ENCODE measurements at places on chromosomes 2 and 18. TPM values are rescaled to one million over a fixed set of nuclear protein-coding genes. Genes with fewer than 3 reads are reported as not detected.
A peak's percentile ranks its signal among the peaks of the same experiment; 100 is the strongest.

GALNT13 gene
- not detected for total RNA-seq

HAAO gene
- total RNA-seq: not detected

PTMA gene
- 380 TPM for total RNA-seq

HTR2B gene
- total RNA-seq: 0.72 TPM

PLGLB2 gene
- total RNA-seq: 0.72 TPM

CACNB4 gene
- total RNA-seq: 0.36 TPM

PUS10 gene
- 5.7 TPM for total RNA-seq

IL37 gene
- total RNA-seq: not detected

MOGAT1 gene
- total RNA-seq: not detected

GPAT2 gene
- total RNA-seq: 0.28 TPM

SLC4A3 gene
- 1.1 TPM for total RNA-seq

GRCh38 chr2:171432206-171432968, 1.4 kb downstream of the METTL8 start:
- H3K36me3 ChIP-seq: no peaks in the 10 kb centered on the region
- H3K27ac ChIP-seq: peak overlapping the region; percentile 53
- H3K4me1 ChIP-seq: peaks cover 9% of the 10 kb centered on the region
- no peak overlapping the region for H3K4me3 ChIP-seq

- no peak overlapping the region for H3K4me3 ChIP-seq
- H3K27ac ChIP-seq: no peak overlapping the region
- H3K4me1 ChIP-seq: no peaks in the 10 kb centered on the region
These were observed 63.7 kb downstream of the COBLL1 start for GRCh38 chr2:164777847-164778461.

DNA sequence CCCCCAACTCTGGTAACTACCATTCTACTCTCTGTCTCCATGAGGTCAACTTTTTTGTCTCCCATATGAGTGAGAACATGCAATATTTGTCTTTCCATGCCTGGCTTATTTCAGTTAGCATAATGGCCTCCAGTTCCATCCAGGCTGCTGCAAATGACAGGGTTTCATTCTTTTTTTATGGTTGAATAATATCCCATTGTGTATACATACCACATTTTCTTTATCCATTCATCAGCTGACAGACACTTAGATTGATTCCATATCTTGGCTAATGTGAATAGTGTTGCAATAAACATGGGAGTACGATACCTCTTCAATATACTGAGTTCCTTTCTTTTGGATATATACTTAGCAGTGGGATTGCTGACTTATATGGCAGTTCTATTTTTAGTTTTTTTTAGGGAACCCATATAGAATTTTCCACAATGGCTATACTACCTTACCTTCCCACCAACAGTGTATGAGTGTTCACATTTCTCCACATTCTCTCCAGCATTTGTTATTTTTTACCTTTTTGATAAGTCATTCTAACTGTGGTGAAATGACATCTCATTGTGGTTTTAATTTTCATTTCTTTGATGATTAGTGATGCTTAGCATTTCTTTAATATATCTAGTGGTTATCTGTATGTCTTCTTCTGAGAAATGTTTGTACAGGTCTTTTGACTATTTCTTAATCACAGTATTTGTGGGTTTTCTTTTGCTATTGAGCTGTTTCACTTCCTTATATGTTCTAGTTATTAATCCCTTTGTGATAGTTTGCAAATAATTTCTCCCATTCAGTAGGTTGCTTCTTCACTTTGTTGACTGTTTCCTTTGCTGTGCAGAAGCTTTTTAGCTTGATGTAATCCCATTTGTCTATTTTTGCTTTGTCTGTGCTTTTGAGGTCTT, 112.2 kb downstream of the SRBD1 start:
- H3K27me3 ChIP-seq: no peaks in the 10 kb centered on the region
- no peaks in the 10 kb centered on the region for H3K36me3 ChIP-seq

- no peak overlapping the region for H3K27ac ChIP-seq
- H3K4me1 ChIP-seq: peaks cover 6% of the 10 kb centered on the region
- no peak for DNase-seq
- H3K36me3 ChIP-seq: no peaks in the 10 kb centered on the region
- H3K4me3 ChIP-seq: no peak overlapping the region
- no peaks in the 10 kb centered on the region for H3K27me3 ChIP-seq
These were observed 136.9 kb downstream of the GAREM1 start for GRCh38 chr18:32333781-32334180.

GRCh38 chr2:233901884-233902283, 15.3 kb upstream of the TRPM8 start:
- no peak overlapping the region for H3K27ac ChIP-seq
- no peaks in the 10 kb centered on the region for H3K36me3 ChIP-seq
- peaks cover 5% of the 10 kb centered on the region for H3K27me3 ChIP-seq

DNA sequence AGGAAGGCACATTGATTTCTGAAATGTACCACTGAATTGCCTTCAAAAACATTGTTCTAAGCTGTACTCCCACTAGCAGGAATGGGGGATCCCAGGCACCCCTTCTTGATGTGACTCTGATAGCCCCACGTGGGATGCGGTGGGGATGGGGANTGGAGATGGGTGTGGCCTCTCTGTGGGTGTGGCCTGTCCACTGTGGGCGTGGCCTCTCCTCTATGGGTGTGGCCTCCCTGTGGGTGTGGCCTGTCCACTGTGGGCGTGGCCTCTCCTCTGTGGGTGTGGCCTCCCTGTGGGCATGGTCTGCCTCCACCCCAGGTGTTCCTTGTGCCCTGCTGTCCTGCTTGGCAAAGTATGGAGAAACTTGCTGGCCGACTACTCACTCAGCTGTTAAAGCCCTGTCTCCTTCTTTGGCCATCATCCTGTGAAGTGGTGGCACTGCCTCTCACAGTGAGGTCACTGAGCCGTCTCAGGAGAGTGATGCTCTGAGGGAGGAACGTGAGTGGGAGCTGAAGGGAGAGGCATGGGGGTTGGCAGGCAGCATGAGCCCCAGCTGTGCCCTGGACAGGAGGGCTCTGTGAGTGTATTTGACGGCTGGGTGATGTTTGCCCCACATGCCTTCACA, 6.7 kb upstream of the PARD6G start:
- H3K36me3 ChIP-seq: no peaks in the 10 kb centered on the region
- no peaks in the 10 kb centered on the region for H3K27me3 ChIP-seq
- H3K27ac ChIP-seq: no peak overlapping the region

DNA sequence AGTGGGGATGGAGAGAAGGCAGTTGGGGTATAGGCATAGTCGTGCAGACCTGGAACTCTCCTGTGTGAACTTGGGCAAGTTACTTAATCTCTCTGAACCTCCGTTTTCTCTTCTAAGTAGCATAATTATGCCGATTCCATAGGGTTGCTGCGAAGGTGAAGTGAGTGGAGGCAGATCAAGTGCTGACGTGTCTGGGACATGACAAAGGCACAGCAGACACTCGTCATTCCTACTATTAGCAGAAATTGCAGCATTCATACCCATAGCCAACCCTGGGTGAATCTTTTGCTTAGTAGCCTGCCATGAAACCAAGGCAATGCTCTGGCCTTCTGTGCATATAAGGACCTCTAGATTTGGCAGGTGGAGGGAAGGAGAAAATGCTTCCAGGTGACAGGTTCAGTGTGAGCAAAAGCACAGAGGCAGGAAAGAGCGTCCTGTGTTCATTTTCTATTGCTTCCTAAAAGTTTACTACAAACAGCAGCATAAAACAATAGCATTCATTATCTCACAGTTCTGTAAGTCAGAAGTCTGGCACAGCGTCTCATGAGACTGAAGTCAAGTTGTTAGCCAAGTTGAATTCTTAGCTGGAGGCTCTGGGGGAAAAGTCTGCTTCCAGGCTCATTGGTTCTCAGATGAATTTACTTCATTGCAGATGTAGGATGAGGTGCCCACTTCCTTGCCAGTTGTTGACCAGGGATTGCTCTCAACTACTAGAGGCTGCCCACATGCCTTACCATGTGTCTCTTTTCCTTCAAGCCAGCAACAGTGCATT, 77.8 kb downstream of the CTIF start:
- H3K4me3 ChIP-seq: no peak overlapping the region
- peaks cover 18% of the 10 kb centered on the region for H3K36me3 ChIP-seq
- no peaks in the 10 kb centered on the region for H3K27me3 ChIP-seq
- H3K27ac ChIP-seq: no peak overlapping the region
- peaks cover 38% of the 10 kb centered on the region for H3K4me1 ChIP-seq

DNA sequence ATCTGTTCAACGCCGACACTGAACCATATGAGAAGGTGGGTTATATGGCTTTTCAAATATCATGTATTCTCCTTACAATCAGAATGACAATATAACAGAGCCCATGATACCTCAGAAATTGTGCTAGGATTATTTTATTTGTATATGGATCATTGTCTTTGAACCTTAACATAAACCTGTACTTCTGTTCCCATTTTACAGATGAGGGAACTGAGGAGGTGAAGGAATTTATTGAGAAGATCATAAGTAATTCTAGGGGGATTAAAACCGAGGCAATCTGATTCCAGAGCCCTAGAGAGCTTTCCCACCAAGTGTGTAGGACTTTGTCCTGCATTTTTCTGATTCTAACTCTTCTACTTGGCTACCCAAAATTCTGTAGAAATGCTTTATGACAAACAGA, 279.8 kb upstream of the FANCL start:
- no peaks in the 10 kb centered on the region for H3K27me3 ChIP-seq
- no peak for DNase-seq
- no peaks in the 10 kb centered on the region for H3K36me3 ChIP-seq
- H3K4me1 ChIP-seq: no peaks in the 10 kb centered on the region
- H3K4me3 ChIP-seq: no peak overlapping the region
- H3K27ac ChIP-seq: no peak overlapping the region

GRCh38 chr2:221322741-221323140, 249.4 kb downstream of the EPHA4 start:
- no peak overlapping the region for H3K27ac ChIP-seq
- H3K4me1 ChIP-seq: no peaks in the 10 kb centered on the region
- H3K4me3 ChIP-seq: no peak overlapping the region
- H3K27me3 ChIP-seq: peaks cover 6% of the 10 kb centered on the region
- H3K36me3 ChIP-seq: no peaks in the 10 kb centered on the region

DNA sequence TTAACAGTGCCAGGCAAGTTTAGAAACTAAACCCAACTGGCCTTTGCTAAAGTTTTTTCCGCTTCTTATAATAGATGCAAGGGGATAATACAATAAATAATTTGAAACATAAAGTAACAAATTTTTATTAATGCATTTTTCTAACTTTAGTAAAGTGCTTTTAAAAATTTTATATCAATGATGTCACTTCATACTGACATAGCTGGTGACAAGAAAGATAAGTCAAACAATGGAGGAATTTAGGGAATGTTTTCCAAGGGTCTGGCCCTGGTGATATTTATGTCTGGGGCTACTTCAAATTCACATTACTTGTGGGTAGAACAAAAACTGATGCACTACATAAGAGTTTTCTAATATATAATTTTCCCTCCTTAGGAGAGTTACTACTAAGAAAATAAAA, 61.2 kb upstream of the CBLN2 start:
- H3K36me3 ChIP-seq: no peaks in the 10 kb centered on the region
- DNase-seq: no peak
- no peak overlapping the region for H3K27ac ChIP-seq

DNA sequence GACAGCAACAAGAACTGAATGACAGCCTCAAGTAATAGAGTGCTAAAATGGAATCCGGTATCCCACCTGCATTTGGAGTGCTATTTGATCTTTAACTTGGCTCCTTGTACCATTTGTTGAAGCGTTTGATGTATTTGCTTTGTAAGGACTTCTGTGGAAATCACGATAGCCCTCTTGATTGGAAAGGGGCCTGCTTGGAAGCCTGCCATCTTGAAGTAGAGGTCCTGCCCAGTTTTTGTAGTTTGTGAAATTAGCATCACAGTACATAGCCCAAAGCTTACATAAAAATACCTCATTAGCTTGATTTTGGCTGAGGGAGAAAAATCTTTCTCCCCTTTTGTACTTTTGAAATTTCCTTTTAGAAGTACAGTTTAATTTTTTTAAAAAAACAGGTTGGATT, 2.7 kb downstream of the CDCA7 start:
- DNase-seq: no peak
- no peak overlapping the region for H3K27ac ChIP-seq
- H3K4me1 ChIP-seq: peaks cover 2% of the 10 kb centered on the region
- H3K36me3 ChIP-seq: no peaks in the 10 kb centered on the region
- H3K4me3 ChIP-seq: no peak overlapping the region
- H3K27me3 ChIP-seq: peaks cover 5% of the 10 kb centered on the region

DNA sequence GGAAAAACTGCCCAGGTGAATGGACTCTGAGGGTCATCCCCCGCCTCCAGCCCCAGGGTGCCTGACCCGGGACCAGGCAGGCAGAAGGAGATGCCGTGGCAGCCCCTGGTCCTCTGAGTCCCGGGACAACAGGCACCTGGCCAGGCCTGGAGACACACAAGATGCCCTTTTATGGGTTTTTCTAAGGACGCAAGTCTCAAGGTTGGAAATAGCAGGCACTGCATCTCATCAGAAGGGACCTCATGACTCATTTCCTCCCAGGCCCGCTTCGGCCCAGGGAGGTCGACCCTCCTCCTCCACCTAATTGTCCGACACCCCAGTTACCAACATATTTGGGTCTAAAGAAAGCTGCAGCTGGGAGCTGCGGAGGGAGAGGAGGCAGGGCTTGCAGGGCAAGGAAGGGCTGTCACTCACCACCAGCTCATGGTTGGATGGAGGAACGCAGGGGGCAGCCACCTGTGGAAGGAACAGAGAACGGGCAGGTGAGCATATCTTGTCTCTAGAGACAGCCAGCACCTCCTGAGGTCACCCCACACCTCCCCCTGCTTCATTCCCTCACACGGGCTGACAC, 82.9 kb downstream of the TNS1 start:
- peak overlapping the region; percentile 97 for H3K27ac ChIP-seq
- peaks cover 56% of the 10 kb centered on the region for H3K4me1 ChIP-seq
- H3K4me3 ChIP-seq: no peak overlapping the region

GRCh38 chr18:24672165-24672941, 211.9 kb downstream of the HRH4 start:
- H3K27me3 ChIP-seq: no peaks in the 10 kb centered on the region
- no peak overlapping the region for H3K4me3 ChIP-seq
- DNase-seq: peak; percentile 39
- H3K36me3 ChIP-seq: no peaks in the 10 kb centered on the region
- H3K4me1 ChIP-seq: peaks cover 14% of the 10 kb centered on the region
- peak overlapping the region; percentile 80 for H3K27ac ChIP-seq

DNA sequence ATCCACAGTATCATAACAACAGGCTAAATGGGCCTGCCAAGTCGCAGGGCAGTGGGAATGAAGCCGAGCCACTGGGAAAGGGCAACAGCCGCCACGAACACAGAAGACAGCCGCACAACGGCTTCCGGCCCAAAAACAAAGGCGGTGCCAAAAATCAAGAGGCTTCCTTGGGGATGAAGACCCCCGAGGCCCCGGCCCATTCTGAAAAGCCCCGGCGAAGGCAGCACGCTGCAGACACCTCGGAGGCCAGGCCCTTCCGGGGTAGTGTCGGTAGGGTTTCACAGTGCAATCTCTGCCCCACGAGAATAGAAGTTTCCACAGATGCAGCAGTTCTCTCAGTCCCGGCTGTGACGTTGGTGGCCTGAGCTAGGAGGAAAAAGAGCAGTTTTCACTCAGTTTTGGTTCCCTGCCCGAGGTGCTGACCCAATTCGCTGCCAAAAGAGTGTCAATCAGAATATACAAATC, 32.2 kb downstream of the KCTD18 start:
- no peaks in the 10 kb centered on the region for H3K27me3 ChIP-seq
- H3K27ac ChIP-seq: peak overlapping the region; percentile 29
- peaks cover 13% of the 10 kb centered on the region for H3K4me1 ChIP-seq
- DNase-seq: no peak
- H3K36me3 ChIP-seq: peaks cover 44% of the 10 kb centered on the region

DNA sequence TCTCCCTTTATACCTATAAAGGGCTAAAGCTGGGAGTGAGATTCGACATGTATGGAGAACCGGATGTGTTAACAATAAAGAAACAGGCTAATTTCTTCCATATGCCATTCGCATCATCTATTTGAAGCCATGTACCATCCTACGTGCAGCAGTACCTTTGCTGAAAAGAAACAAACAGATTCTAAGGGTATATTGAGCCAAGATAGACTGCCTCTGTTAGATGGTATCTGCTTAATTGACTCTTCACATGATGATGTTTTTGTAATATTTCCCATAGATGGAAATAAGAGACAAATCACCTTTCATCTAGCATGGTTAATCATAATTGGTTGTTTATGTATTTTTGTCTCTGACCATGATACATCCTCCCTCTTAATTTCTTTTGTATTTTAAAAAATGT, 32.1 kb upstream of the PAX3 start:
- DNase-seq: no peak
- no peaks in the 10 kb centered on the region for H3K4me1 ChIP-seq

Measured in IMR-90 (cell line).